ENCODE measurements at places on chromosomes 7 and 10. TPM values are rescaled to one million over a fixed set of nuclear protein-coding genes. Genes with fewer than 3 reads are reported as not detected.

Gene SPDYE16
- not detected for total RNA-seq

Gene PLXNA4
- 3.5 TPM for total RNA-seq

Gene VWDE
- total RNA-seq: 3.2 TPM

Gene OPALIN
- not detected for total RNA-seq

Gene CYP3A5
- total RNA-seq: 0.69 TPM

Gene CALCR
- total RNA-seq: 0.62 TPM

Gene TEX47
- total RNA-seq: not detected

Gene PLA2G12B
- total RNA-seq: not detected

Gene ASB10
- total RNA-seq: not detected

DNA sequence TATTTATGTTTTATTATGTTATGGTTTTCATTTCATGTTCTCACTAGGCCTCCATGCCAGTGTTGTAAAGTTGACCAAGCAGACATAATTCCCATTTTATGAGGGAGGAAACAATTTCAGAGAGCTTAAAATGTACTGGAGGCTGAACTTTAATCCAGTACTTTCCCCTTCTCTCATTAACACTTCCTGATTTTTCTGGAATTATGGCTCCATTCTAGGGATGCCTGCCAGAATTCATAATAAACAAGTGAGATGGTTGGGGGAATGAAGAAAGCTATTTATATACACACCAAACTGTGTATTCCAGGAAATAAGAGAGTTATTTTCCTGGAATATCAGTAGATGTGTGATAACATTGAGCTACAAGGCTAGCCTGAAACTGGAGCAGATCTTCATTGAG is 6.9 kb downstream of the TMEM236 start:
- peaks cover 3% of the 10 kb centered on the region for H3K27me3 ChIP-seq
- H3K4me3 ChIP-seq: no peak overlapping the region
- H3K27ac ChIP-seq: no peak overlapping the region
- no peak for DNase-seq
- peaks cover 4% of the 10 kb centered on the region for H3K36me3 ChIP-seq

- H3K27ac ChIP-seq: no peak overlapping the region
- no peaks in the 10 kb centered on the region for H3K4me1 ChIP-seq
- H3K36me3 ChIP-seq: peaks cover 6% of the 10 kb centered on the region
- no peak overlapping the region for H3K4me3 ChIP-seq
- H3K27me3 ChIP-seq: no peaks in the 10 kb centered on the region
These were observed 130.6 kb downstream of the TCERG1L start for GRCh38 chr10:131180740-131181415.

DNA sequence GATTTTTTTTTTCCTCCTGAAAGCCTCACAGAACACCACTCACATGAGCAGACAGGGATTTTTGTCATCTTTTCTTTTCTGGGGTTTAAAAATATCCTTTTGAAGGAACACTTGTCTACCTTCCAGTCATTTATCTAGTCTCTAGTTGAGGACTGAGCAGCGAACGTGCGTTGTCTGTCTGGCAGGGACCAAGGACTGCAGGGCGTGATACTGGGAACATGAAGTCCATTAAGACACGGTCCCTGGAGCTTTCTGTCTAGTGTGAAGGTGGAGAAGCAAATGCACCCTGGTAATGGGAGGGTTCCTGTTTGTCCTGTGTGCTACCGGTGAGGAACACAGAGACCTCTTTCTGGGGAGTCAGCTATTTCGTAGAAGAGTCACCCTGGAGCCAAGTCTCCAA is 207.4 kb downstream of the TMEM178B start:
- no peak overlapping the region for H3K4me3 ChIP-seq
- no peak overlapping the region for H3K27ac ChIP-seq
- no peaks in the 10 kb centered on the region for H3K36me3 ChIP-seq
- peaks cover 10% of the 10 kb centered on the region for H3K4me1 ChIP-seq

- no peaks in the 10 kb centered on the region for H3K27me3 ChIP-seq
- H3K4me3 ChIP-seq: no peak overlapping the region
- H3K27ac ChIP-seq: no peak overlapping the region
- peaks cover 11% of the 10 kb centered on the region for H3K4me1 ChIP-seq
- DNase-seq: no peak
These were observed 342.2 kb downstream of the GATA3 start for GRCh38 chr10:8396675-8397074.

DNA sequence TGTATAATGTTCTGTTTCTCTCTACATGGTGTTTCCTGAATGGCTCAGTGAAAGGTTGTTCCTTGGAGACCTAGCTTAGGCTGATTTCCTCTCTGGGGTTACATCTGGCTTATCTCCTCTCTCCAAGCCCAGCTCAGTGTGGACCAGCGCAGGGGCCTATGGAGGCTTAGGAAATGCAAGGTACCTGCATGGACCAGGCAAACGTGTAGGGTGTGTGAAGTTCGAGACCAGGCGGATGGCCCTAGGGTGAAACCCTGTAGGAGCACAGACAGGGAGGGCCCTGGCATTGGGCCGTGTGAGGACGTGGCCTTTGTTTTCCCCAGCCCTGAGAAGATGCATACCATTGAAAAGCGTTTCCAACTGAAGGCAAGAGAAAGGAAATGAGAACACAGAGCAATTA is 59.0 kb downstream of the DOCK1 start:
- no peak overlapping the region for H3K4me3 ChIP-seq
- H3K36me3 ChIP-seq: peaks cover 30% of the 10 kb centered on the region
- H3K4me1 ChIP-seq: peaks cover 21% of the 10 kb centered on the region

DNA sequence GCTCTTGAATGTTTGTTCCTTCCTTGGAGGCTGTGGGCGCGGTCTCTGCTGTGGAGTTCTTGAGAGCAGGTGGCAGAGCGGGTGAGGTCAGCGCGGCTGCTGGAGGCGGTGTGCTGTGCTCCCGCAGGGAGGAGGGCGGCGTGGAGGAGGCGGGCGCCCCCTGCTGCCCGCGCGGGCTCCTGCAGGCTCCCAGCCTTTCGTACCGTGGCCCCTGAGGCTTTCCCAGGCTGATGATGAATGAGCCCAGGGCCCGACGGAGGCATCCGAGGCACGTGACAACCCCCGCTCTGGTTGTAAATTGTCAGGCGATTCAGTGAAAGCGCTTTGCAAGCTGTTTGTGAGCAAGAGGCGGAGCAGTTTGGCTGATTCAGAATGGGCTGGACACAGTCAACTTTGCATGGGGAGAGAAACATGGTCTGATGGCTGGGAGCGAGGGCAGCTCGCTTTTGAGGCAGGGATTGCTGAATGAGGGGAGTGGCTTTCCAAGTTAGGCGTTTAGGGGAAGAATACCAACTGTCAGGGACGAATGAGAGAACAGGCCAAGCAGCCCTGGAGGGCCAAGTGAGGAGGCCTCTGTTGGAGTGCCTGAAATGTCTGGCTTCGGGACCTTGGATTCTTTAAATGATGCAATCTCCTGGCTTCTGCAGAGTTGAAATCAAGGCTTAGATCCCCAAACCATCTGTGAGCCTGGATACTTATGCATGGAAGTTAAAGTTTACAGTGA is 46.6 kb downstream of the CDHR3 start:
- H3K4me1 ChIP-seq: peaks cover 5% of the 10 kb centered on the region
- DNase-seq: peak; percentile 85
- peak overlapping the region; percentile 50 for H3K4me3 ChIP-seq
- H3K36me3 ChIP-seq: peaks cover 11% of the 10 kb centered on the region
- H3K27me3 ChIP-seq: peaks cover 8% of the 10 kb centered on the region
- peak overlapping the region; percentile 21 for H3K27ac ChIP-seq

DNA sequence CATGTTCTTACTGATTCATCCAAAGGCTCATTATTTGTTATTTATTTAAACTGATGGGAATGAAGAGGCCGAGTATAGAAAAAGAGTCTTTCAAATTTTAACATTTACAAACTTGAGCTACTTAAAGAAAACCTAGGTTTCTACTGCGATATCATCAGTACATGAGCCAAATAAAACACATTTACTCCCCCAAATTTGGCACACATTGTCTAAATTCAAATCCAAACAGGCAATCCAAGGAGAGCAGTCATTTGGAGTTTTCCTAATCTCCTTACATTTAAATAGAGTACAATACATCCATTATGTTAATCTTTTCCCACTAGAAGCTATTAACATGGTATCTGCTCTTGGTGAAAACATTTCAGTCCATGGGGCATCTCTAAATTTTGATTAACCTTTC is 2.2 kb downstream of the NMT2 start:
- H3K27ac ChIP-seq: no peak overlapping the region
- H3K4me3 ChIP-seq: no peak overlapping the region
- H3K27me3 ChIP-seq: peaks cover 2% of the 10 kb centered on the region

DNA sequence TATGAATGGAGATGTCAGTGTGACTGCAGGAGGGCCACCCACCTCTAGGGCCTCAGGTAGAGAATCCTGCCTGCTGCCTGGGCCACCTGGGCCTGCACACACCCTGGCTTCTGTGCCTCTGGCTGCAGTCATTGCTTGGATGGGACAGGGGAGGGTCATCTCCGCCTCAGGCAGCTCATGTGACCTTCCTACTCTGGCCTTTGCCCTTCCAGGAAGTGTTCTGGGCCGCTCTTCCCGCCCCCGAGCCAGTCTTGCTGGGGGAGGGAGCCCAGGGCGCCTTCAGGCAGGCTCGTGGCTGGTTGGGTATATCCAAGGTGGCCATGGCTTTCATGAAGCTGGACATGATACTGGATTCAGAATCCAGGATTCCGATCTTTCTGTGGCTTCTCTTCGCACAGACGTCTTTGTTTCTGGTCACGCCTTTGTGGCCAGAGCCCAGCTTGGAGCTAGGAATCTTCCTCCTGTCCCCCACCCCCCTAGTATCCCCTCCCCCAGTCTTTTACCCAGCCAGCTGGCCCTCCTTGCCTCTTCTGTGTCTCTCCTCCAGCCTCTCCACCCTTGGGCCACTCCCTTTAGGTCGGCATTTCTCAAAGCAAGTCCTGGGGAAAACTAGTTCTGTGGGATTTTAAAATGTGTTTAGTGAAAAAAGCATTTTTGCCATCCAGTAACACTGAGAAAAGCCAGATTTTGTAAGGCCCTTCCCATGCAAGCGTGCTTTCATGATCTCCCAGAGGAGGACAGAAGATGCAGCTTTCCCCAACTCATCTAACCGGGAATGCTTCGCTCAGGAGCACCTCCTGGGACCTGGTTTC is 119.6 kb downstream of the ZMIZ1 start:
- H3K4me3 ChIP-seq: no peak overlapping the region
- H3K4me1 ChIP-seq: peaks cover 39% of the 10 kb centered on the region
- peaks cover 10% of the 10 kb centered on the region for H3K36me3 ChIP-seq
- H3K27ac ChIP-seq: peak overlapping the region; percentile 0
- peaks cover 17% of the 10 kb centered on the region for H3K27me3 ChIP-seq

DNA sequence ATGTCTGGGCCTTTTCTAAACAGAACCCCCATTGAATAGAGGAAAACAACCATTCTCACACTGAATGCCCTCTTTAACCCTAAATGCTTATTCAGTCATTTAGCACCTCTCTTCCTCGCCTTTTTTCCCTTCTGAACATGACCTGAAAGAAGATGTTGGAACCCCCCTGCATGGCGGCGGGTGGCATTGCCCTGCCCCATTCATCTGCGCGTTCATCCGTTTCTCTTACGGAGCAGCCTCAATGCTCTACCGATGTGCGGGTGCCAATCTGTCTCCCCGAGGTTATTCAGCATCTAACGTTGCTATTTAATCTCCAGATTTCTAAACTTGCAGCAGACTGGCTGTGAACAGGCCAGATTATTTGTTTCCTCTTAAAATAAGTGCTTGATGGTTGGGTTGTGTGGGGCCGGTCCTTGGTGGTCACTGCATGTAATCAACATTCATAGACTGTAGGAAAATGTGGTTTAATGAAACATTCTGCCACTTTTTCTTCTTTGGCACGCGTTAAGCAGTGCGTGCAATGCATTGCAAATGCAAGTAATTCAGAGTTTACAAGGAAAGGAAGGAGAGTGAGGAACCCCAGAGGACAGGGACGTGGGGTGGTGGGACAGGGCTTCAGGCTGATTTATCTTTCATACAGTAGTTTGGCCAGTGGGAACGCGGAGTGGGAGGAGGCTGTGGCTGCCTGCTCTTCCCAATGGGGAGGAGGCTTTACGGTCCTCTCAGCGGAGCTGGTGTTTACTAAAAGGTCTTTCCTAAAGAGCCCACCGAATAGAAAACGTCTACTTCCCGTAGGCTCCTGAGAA is 286.7 kb downstream of the DPP6 start:
- H3K36me3 ChIP-seq: no peaks in the 10 kb centered on the region
- peaks cover 2% of the 10 kb centered on the region for H3K4me1 ChIP-seq

All from endothelial cell (in vitro differentiated cells).